ENCODE measurements at places on chromosomes 12 and 14. TPM values are rescaled to one million over a fixed set of nuclear protein-coding genes. Genes with fewer than 3 reads are reported as not detected.

The DDX23 gene
- 112 TPM for polyA plus RNA-seq

The SRGAP1 gene
- 8.4 TPM for polyA plus RNA-seq

The ADAMTS20 gene
- polyA plus RNA-seq, result not detected

The RPS6KA5 gene
- 3.0 TPM for polyA plus RNA-seq

The CLEC7A gene
- polyA plus RNA-seq, result not detected

The AP5M1 gene
- 23.7 TPM for polyA plus RNA-seq

The TAS2R14 gene
- polyA plus RNA-seq, result 0.94 TPM

The RNF10 gene
- polyA plus RNA-seq, result 101 TPM

The CCDC184 gene
- 1.6 TPM for polyA plus RNA-seq

The TAS2R50 gene
- not detected for polyA plus RNA-seq

The SERPINA6 gene
- polyA plus RNA-seq, result 0.43 TPM

The GSC gene
- 0.26 TPM for polyA plus RNA-seq

The TIMELESS gene
- 57.4 TPM for polyA plus RNA-seq

The CLECL1 gene
- not detected for polyA plus RNA-seq

The ALX1 gene
- polyA plus RNA-seq, result 5.9 TPM

The KLRB1 gene
- polyA plus RNA-seq, result not detected

The E2F7 gene
- polyA plus RNA-seq, result 4.1 TPM

The LALBA gene
- not detected for polyA plus RNA-seq

The TAS2R7 gene
- polyA plus RNA-seq, result not detected

The STON2 gene
- 0.59 TPM for polyA plus RNA-seq

The PRH2 gene
- polyA plus RNA-seq, result 0.19 TPM

The FAIM2 gene
- polyA plus RNA-seq, result not detected

The NRIP2 gene
- polyA plus RNA-seq, result not detected

The TEX22 gene
- 0.26 TPM for polyA plus RNA-seq

The RHOJ gene
- not detected for polyA plus RNA-seq

The HOXC9 gene
- polyA plus RNA-seq, result 5.7 TPM

The TBX5 gene
- not detected for polyA plus RNA-seq

The CRIP2 gene
- polyA plus RNA-seq, result 67.3 TPM

The ATXN7L3B gene
- polyA plus RNA-seq, result 16.7 TPM

The PLEK2 gene
- polyA plus RNA-seq, result 13.0 TPM

The PLCZ1 gene
- polyA plus RNA-seq, result not detected
